ENCODE measurements at places on chromosomes 7 and 10.

GRCh38 chr7:18896343-18896975 lies 221.0 kb downstream of the TWIST1 start:
- DNase-seq, result no peak

GRCh38 chr7:156606691-156607331 lies 33.8 kb upstream of the RNF32 start:
- DNase-seq, result no peak

DNA sequence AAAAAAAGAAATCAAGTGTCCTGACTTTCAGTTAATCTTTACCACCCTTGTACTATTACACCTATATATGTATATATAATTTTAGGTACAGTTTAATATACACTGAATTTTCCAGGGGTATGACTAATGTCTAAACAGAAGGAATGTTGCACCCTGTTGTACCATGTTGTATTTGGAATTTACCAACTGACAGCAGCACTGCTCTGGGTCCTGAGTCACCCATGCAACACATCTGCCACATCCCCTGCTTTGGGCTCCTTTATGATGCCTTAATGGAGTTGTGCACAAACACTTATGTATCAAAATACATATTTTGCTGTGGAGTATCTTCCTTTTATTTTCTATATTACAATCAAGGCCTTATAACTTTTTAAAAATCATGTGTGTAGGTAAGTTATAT lies 21.2 kb downstream of the YAE1 start:
- DNase-seq, result peak; percentile 47

DNA sequence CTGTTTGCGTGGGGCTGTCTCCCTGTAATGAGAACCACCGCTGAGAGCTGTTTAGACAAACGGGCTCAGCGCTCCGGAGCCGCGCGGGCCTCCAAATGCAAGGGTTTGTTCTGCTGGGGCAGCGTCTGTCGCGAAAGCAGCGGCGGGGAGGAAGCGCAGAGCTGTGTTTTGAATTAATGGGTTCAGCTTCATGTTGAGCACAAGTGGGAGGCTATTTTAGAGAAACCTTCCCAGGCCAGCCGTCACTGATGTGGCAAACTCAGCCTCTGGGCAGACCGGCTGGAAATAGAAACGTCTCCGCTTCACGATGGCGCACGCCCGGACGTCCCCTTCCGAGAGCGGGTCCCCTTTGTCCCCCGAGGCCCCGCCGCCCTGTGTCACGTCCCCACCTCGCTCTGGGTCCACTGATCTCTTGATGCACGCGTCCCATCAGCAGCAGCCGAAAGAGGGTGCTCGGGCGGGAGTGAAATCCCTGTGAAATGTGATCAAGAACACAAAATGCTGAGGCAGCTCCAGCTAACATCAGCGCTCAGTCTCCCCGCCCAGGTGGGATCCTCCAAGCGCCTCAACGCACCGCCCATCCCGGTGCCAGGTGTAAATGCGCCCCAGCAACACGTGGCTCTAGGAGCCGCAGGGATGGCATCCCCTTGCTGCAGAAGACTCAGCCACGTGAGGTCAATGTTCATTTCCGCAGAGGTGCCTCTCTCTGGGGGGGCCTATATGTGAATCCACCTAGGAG lies 44.9 kb downstream of the BAMBI start:
- DNase-seq, result no peak

DNA sequence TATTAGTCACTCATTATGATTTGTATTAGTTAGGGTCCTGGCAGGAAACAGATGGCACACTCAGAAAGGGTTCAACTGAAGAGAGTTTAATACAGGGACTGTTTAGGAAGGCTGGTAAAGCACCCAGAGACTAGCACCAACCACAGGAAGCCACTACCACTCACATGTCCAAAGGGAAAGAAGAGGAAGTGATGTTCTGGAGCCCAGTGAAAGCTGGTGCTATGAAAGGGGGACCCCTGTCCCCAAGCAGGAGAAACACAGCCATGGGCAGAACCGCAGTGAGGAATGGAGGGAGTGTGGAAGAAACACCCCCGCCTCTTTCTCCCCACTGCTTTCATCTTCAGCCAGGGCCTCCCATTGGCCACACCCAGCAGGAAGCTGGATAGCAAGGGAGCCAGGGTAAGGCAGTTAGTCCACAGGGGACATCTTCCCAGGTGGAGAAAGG lies 3.2 kb upstream of the VSIR start:
- peak; percentile 82 for DNase-seq

DNA sequence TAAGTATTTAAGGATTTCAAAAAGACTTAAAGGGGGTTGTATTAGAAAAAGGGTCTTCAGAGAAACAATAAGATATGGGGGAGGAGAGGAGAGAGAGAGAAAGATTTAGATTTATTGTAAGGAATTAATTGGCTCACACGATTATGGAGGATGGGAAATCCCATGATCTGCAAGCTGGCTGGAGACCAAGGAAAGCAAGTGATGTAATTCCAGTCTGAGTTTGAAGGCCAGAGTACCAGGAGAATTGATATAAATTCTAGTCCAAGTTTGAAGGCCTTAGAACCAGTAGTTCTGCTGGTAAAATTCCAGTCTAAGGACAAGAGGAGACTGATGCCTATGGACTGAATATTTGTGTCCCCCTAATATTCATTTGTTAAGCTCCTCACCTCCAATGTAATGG lies 20.6 kb upstream of the SLC13A1 start:
- no peak for DNase-seq
